ENCODE measurements at places on chromosomes 7 and 10. TPM values are rescaled to one million over a fixed set of nuclear protein-coding genes. Genes with fewer than 3 reads are reported as not detected.

- no peak for DNase-seq
- H3K27me3 ChIP-seq = no peaks in the 10 kb centered on the region
- no peaks in the 10 kb centered on the region for H3K4me1 ChIP-seq
- no peak overlapping the region for H3K4me3 ChIP-seq
- H3K36me3 ChIP-seq = peaks cover 4% of the 10 kb centered on the region
- H3K27ac ChIP-seq = no peak overlapping the region
Observed at GRCh38 chr10:101006593-101007098, 7.0 kb downstream of the LZTS2 start.

TMEM196 gene
- total RNA-seq = not detected

FUOM gene
- 9.5 TPM for total RNA-seq

GRCh38 chr10:93124580-93125318 is 51.1 kb downstream of the CYP26A1 start:
- no peaks in the 10 kb centered on the region for H3K36me3 ChIP-seq
- no peak overlapping the region for H3K27ac ChIP-seq
- no peaks in the 10 kb centered on the region for H3K27me3 ChIP-seq
- H3K4me3 ChIP-seq = no peak overlapping the region
- peak; percentile 26 for DNase-seq

IMMP2L gene
- 9.2 TPM for total RNA-seq

CHAT gene
- not detected for total RNA-seq

DNA sequence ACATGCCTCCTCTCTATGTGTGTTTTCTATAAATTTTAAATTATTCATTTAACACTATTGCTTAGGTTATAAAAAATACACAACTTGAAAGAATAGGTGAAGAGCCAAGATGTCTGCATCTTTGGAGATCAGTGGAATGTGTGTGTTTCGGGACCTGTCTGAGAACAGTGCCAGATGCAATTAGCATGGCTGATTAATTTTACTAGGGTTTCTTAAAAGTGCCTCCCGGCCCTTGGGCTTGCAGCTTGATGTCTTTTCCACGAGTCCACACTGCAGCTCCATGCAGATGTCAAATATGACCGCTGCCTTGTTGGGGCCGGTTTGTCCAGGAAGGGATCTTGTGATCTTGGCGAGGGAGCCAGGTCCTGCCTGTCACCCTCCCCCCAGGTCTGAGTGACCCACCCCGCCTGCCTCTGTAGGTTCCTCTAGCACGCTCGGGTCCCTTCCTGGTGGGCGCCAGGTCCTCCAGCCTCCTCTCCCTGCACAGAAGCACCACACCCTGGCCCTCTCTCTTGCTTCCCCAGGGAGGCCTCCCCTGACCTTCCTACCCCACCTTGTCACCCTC is 20.7 kb downstream of the LHPP start:
- no peak overlapping the region for H3K4me3 ChIP-seq
- no peaks in the 10 kb centered on the region for H3K4me1 ChIP-seq
- H3K27me3 ChIP-seq = no peaks in the 10 kb centered on the region
- H3K36me3 ChIP-seq = no peaks in the 10 kb centered on the region

HIP1 gene
- 23.1 TPM for total RNA-seq

NFKB2 gene
- total RNA-seq = 246 TPM

SAMD9 gene
- total RNA-seq = 56.9 TPM

GRCh38 chr7:6589829-6590644 is at the start of gene INTS15:
TSS of gene INTS15 (plus strand) at chr7:6590021. CDS start at chr7:6590284, 263 bp downstream.
- H3K27ac ChIP-seq = peak within 1 kb of the TSS; percentile 64
- peak; percentile 88 for DNase-seq
- H3K4me3 ChIP-seq = peak within 1 kb of the TSS; percentile 66
- no peaks in the 10 kb centered on the region for H3K27me3 ChIP-seq

- H3K36me3 ChIP-seq = no peaks in the 10 kb centered on the region
- H3K27me3 ChIP-seq = no peaks in the 10 kb centered on the region
- H3K27ac ChIP-seq = peak overlapping the region; percentile 96
Observed at GRCh38 chr7:144835155-144835611, 670 bp downstream of the TPK1 start.

DNA sequence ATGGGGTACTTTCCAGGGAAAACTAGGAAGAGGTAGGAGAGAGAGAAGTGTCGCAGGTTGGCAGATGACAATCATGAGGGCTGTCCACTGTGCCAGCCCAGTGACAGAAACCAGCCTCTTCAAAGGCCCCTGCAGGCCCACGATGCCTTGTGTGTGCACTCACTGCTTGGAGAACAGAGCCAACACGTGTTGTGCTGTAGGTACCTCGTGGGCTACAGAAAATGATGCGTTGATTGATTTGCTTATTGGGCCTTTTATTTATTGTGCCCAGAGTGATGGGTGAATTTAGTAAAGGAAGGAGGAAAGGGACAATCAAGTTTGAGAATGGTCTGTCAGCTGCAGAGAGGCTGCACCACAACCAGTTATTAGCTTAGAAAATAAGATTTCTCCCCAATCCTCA is 215.1 kb downstream of the PLXNA4 start:
- H3K27ac ChIP-seq = no peak overlapping the region
- H3K36me3 ChIP-seq = no peaks in the 10 kb centered on the region
- DNase-seq = no peak

TMEM209 gene
- total RNA-seq = 31.0 TPM

All from natural killer cell (primary cell).